ENCODE measurements at places on chromosomes 3 and 15.

GRCh38 chr3:192130534-192131132 lies 596.7 kb downstream of the FGF12 start:
- no peak for DNase-seq

DNA sequence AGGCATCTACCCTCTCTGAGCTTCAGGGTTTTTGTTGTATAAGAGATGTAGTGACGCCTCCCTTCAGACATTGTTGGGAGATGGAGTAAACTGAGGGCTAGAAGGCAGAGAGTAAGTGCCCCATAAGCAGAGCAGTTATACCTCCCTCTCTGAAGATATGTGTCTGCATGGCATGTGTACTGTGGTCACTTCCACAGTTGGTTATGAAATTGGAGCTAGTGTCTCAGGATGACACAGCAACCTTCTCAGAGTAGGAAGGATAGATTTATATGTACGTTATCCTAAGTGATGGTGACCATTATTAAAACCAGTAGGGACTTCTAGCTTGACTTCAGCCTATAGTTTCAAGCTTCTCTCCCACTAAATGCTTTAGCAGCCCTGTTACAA lies 17.9 kb downstream of the PXK start:
- no peak for DNase-seq

GRCh38 chr15:88636050-88636449 lies 2.8 kb upstream of the ISG20 start:
- no peak for DNase-seq

GRCh38 chr3:22231061-22231460 lies 480.1 kb upstream of the ZNF385D start:
- no peak for DNase-seq

DNA sequence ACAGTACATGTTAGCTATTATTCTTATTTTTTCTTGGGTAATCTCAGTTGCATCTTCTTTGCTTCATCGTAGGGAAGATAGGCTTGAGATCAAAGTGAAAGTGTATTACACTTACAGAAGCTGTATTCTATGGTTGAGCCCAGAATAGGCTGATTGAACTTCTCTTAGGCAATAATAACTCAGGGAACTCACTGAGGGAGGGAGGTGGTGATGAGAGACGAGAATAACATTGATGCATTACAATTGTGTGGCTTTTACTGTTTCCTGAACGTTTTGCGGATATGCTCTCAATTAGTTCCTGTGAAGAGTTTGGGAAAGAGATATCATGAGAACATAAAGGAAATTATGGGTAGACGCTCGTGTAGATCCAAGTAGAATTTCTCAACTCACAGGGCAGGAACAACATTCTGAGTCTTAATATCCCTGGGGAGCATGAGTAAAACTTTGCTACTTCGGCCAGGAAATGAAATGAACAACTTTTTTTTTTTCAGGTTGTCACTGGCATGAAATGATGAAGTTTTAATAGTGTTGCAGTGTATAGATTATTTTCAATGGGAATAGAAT lies 302.2 kb downstream of the TUSC7 start:
- no peak for DNase-seq

DNA sequence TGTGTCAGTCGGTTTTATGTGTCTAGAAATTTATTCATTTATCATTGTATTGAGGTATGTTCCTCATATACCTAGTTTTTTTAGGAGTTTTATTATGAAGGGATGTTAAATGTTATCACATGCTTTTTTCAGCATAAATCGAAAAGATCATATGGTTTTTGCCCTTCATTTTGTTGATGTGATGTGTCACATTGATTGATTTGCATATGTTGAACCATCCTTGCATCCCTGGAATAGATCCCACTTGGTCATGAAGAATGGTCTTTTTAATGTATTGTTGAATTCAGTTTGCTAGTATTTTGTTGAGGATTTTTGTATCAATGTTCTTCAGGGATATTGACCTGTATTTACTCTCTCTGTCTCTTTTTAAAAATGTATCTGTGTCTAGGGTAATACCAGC lies 230.3 kb downstream of the RAP2B start:
- no peak for DNase-seq

GRCh38 chr3:70564552-70564951 lies 252.1 kb upstream of the MDFIC2 start:
- no peak for DNase-seq

DNA sequence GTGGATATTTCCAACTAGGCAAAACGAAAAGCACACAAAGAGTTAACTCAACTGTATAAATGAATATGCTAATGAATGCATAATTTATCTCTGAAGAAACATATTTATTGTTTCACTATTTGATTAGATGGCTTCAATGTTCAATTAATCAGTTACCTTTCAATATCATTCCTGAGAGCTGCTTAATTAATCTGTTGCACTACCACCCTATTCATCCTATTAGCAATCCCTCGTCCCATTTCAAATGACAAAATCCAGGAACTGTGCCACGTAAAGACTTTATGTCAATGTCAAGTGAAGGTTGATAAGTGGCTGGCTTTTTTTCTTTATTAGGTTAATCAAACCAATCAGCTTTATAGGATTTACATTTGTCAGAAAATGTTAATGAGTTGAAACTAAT lies 82.7 kb downstream of the ALCAM start:
- no peak for DNase-seq

DNA sequence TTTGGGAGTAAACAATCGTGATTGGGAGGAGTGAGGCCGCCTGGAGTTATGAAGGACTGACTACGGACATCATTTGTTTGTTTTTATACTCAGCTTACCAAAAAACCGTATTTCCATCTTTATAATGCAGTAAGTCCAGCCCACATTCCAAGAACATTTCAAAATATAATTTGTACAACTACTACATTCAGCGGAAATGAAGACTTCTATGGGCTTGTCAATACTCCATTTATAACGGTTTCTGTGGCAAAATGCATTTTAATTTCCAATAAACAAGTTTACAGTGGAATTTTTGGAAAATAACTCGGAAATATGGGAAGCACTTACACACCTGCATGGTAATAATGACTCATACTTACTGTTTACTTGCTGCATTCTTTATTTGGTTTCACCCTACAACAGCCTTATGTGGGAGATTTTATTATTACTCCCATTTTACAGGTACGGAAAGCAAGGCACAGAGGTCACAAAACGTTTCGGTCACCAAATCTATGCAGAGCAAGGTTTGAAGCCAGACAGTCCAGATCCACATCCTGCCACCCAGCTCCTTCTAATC lies 62.3 kb downstream of the LDHAL6B start:
- DNase-seq, result no peak

DNA sequence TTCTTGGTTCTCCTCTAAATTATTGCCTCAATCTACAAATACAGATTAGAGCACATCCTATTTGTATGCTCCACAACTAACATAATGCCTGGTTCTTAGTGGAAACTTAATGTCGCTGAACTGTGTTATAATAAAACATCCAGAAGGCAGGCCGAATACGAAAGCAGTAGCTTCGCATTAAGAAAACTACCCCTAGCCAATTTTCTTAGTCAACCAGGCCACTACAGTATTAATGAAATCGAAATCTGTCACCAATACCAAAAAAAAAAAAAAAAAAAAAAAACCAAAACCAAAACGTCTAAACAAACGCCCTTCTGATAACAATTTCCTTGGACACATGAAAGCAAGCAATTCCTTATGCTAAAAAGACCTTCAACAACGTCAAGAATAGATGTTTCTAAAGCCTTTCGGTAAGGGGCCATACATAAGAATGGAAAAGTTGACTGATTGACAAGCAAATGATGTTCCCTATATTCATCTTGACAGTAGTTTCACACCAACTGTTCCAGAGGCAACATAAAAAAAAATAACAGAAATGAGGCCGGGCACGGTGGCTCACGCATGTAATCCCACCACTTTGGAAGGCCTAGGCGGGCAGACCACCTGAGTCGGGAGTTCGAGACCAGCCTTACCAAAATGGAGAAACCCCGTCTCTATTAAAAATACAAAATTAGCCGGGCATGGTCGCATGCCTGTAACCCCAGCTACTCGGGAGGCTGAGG lies 1.3 kb downstream of the DENND6A start:
- DNase-seq, result no peak

DNA sequence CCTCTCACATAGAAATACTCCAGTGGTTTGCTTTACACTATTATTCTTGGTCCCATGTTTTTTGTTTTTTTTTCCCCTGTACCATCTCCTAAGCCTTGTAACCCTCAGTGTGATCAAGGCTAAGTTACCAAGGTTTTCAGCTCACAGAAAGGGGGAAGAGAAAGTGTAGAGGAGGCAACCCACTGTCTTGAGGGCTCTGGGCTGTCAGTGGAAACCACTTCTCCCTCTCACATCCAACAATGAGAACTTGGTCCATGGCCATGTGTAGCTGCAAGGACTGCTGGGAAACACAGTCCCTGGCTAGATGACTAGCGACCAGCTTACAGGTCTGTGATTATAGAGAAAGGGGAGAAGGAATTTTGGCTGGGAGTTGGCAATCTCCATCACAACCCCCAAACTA lies 30.3 kb downstream of the GPD1L start:
- DNase-seq, result no peak

DNA sequence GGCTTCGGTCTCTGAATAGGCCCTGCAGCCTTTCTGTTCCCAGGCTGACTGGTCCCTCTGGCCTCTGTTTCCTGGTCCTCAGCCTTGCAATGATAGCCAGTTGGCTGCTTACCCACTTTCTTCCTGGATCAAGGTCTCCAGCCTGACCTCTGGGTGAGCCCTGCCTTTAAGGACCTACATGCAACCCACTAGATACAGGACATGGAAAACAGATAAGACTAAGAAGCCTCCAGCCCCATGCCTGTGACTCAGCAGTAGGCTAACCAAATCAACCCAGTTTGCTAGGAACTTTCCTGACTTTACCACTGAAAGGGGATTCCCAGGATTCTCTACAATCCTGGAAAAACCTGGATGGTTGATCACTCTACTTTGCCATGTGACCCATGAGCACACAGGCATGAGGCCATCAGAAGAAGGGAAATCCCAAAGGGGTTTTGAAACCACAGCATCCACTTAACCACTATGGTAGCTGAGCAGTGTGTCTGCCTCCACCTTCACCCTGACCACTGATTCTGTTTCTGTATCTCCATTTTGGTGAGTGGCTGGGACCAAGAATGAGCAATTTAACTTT lies 188.1 kb downstream of the CHST2 start:
- no peak for DNase-seq

DNA sequence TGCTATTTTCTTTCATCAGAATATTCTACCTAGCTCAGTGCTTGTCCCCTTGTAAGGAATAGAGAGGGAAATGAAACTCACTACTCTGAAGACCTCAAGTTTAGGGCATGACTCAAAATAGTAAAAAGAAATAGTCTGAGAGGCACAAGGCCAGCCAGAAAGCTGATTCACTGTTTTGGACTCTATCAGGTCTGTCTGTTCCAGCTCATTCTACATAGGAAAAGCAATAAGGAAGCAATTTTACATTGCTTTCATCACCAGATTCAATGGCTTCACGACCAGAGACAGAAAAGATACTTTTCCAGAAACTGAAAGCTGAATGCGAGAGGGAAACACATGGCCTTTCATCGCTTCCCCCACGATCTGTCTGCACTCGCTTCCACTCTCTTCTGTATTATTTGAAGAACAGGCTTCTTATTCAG lies 276.0 kb downstream of the GBE1 start:
- no peak for DNase-seq

DNA sequence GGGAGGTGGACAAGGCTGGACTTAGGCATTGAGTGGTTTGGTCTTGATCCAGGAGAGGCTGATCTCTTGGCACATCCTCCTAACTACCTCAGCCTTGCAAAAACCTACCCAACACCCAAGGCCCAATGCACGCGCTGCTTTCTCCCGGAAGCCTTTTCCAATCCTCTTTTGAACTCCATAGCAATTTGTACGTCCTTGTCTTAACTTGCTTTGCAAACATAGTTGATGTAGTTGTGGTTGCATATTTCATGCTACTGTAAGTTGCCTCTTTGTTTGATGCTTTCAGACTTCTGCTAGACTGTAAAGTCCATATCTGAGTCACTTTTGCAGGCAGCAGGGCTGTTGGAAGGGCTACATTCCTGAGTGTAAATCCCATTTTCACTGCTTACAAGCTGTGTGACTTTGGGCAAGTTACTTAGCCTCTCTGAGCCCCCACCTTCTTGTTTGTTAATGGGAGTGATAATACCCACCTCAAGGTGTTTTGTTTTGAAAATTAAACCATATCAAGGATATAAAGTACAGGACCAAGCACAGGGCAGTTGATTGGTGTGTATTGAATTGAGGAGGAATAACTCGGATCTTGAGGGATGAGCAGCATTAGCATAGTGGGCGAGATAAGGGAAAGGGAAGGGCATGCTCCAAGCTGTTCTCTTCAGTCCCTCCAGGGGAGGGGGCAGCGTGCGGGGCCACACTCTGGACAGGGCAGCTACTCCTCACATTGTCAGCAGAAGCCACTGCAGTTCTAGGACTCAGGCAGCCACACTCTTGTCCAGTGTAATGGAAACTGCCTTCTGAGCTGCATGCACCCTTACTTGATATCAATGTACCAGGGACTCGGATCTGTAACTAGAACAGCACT lies 28.8 kb downstream of the SIAH2 start:
- DNase-seq, result no peak

GRCh38 chr3:9230596-9230995 lies 18.9 kb downstream of the SRGAP3 start:
- DNase-seq, result no peak

- DNase-seq, result no peak
These were observed 68.9 kb downstream of the SMAD3 start for GRCh38 chr15:67134067-67134838.

DNA sequence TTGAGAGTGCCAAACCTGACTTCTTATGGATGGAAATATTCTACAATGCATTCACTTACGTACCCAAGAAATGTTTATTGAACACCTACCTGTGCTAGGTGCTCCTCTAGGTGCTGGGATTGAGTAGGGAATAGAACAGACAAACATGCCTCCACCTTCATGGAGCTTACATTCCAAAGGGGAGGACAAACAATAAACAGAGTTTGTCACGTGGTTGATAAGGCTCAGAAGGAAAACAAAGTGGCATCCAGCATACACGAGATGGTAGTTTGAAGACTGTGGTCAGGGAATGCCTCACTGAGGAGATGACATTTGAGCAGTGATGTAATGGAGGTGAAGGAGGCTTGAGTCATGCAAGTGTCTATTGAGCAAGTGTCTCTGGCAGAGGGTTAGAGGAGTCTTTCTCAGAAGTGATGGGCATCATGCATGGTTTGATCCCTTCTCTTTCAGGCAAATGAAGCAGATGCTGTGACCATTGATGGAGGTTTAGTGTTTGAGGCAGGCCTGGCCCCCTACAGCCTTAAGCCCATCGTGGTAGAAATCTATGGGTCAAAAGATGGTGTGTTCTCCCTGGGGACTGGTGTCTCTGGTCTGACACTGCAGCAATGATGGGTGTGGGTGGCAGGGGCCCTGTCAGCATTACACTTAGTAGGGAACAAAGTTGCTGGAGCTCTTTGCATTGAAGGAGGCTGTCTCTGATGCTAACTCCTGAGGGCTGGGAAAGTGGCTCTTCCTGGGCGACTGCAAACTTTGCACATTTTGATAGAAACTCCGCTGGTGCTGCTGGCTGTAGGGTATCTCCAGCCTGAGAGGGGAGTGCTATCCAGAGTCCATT lies 29.7 kb upstream of the TOPBP1 start:
- DNase-seq, result no peak

Data from omental fat pad (tissue), 4 donors.